ENCODE measurements at places on chromosomes 3 and 15. TPM values are rescaled to one million over a fixed set of nuclear protein-coding genes. Genes with fewer than 3 reads are reported as not detected.

GRCh38 chr3:13785853-13786436 lies 93.9 kb downstream of the WNT7A start:
- no peak overlapping the region for H3K27ac ChIP-seq
- no peaks in the 10 kb centered on the region for H3K36me3 ChIP-seq
- no peaks in the 10 kb centered on the region for H3K4me1 ChIP-seq
- H3K4me3 ChIP-seq: no peak overlapping the region
- DNase-seq: no peak

DNA sequence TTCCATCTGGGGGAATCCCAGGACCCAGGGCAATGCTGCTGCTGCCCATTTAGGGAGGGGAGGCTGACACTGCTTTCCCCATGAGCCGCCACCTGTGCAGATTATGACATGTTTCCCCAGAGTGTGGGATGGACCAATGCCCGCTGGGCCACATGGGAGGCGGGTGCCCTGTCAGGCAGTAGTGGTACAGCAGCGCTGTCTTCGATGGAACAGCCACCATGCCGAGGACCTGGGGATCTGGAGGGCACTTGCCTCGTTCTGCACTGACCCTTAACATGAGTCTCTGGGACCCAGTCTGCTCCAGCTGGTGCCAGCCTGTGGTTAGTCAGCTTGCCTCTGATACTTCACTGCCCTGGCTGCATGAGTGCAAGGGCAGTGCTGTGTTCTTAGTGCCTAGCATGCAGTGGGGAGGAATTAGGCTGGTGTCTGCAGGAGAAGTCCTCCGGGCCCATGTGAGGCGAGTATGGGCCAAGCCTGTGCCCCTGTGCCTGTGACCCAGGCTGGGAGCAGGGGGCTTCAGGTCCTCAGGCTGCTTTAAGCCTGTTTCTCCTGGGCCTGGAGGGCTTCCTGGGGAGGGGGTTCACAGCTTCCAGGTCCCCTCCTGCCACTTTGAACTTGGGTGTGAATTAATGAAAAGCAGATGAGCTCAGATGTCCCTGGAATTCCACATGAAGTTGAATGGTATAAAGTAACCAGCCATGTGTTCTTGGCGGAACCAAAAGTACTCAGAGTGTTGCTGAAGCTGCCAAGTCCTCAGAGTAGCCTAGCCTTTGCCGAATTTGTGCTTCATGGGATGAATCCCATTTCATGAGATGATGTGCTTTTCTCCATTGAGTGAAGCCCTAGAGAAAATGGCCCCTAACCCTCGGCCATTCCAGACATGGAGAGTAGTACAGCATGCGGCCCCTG lies 22.9 kb downstream of the KLF13 start:
- H3K27ac ChIP-seq: no peak overlapping the region
- H3K36me3 ChIP-seq: no peaks in the 10 kb centered on the region
- no peak overlapping the region for H3K4me3 ChIP-seq
- H3K27me3 ChIP-seq: no peaks in the 10 kb centered on the region

GRCh38 chr3:86890741-86891396 lies 100.1 kb downstream of the VGLL3 start:
- no peaks in the 10 kb centered on the region for H3K4me1 ChIP-seq
- H3K36me3 ChIP-seq: no peaks in the 10 kb centered on the region
- DNase-seq: no peak
- H3K27me3 ChIP-seq: no peaks in the 10 kb centered on the region

Gene GPR15
- not detected for total RNA-seq

Gene CCR9
- not detected for total RNA-seq
